ENCODE measurements at places on chromosomes 5 and 9.

GRCh38 chr9:123523001-123523400 lies 167.0 kb downstream of the CRB2 start:
- DNase-seq, result peak; percentile 88

GRCh38 chr5:50963971-50964745 lies 297.7 kb downstream of the PARP8 start:
- DNase-seq, result no peak

DNA sequence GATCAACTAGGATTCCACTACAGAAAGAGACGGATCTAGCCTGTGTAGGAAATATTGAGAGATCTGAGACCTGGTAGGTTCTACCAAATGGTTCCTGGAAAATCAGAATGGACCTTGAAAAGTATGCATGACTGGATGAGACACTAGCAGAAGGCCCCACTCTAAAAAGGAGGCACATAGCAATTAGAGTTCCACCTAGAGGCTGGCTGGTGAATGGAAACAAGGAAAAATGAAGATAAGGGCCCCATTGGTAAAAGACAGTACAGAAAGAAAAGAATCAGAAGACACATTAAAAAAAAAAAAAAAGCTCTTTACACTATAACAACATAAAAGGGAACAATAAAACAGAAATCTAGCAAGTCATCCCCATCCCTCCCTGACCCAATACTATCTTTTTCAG lies 518.5 kb downstream of the NR2F1-AS1 start:
- DNase-seq, result no peak

DNA sequence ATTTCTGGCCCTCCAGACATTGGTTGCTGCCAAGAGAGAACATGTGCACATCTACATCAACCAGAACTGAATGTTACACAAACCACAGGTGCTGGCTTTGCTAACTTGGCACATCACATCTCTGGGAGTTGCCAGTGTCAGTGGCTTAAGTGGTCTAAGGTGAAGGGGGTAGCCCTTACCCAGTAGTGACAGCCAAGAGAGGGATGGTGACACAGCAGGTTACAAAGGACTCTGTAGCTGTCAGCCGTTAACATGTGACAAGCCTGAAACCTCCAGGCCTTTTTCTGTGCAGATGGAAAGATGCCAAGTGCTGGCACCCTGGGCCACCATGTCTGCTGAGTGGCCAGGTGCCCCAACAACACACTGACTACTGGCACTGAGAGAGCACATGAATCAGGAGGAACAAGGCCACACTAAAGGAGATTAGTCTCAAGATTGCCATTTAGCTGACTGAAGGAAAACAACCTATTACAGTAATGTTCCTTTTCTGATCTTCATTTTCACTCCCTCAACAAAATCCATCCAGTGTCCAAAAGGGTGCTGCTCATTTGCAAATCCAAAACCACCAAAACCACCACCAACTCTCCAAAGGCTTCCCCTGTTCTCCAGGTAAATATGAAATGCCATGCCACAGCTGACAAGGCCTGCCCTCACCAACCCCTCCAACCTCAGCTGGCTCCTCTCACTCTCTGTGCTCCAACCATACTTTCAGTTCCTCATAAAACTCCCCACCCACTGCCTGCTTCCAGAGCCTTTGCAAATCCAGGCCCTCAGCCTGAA lies 20.2 kb downstream of the SIL1 start:
- no peak for DNase-seq

DNA sequence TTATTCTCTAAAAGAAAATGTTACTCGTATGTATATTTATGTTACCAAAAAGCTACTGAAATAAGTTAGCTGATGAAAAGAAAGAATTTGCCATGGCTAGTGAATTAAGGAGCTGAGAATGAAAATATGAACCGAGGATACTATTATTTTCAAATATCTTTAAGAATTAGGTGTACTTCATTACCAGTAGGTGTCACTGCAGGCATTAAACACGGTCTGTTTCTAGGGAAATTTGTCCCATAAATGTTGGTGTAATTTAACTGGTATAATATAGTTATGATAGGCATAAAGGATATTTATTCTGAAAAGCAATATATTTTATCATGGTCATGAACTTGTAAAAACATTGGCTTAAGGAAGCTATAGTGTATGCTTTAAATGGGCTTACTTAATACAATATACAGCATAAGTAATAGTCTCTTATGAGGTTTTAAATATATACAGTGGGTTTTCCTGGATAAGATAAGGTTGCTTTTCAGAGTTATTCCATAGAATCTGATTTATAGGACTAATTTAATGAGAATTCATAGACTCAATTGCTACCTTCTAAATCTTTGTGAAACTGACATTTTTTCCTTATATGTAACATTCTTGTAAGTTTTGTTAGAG lies 72.4 kb upstream of the MPDZ start:
- peak; percentile 51 for DNase-seq

- DNase-seq, result no peak
Measured at GRCh38 chr9:81649475-81650240, 39.7 kb downstream of the TLE1 start.

DNA sequence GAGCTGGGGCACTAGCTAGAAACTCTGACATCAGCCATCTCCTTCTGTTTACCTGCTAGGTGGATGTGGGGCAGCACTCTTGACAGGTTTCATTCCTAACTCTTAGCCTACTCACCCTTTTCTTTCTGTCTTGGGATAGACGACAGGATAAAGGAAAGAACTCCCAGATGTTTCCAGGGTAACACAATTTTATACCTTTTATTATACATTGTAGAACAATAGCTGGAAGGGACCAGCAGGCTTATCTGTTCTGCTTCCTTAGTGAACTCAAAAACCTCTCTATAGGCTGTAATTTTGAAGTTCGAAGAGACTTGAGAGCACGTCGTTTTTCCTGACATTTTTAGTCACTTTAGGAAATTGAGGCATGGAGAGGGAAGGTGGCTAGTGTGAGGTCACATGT lies 13.2 kb downstream of the SPTAN1 start:
- no peak for DNase-seq

DNA sequence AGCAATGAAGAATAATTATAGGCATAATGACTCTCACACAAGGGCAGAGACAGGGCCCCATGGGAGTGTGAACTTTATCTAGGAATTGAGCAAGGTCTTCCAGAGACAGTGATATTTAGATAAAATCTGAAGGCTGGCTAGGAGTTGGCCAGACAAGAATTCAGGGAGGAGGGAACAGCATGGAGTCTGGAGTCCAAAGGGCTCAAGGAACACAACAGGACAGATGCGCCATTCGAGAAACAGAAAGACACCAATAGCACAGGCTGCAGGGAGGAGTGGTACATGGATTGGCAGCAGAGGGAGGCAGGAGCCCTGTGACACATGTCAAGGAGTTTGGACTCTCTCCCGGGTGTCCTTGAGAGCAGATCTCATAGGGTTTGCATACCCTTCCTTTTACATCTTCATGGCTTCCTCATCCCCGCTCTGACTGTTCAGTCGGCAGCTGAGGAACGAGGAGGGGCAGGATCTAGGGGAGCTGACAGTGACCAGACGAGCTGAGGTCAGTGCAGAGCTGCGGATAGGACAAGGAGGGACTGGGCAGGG lies 64.0 kb upstream of the XPA start:
- no peak for DNase-seq

GRCh38 chr5:138054847-138055558 lies 22.1 kb upstream of the FAM13B start:
- DNase-seq, result no peak

DNA sequence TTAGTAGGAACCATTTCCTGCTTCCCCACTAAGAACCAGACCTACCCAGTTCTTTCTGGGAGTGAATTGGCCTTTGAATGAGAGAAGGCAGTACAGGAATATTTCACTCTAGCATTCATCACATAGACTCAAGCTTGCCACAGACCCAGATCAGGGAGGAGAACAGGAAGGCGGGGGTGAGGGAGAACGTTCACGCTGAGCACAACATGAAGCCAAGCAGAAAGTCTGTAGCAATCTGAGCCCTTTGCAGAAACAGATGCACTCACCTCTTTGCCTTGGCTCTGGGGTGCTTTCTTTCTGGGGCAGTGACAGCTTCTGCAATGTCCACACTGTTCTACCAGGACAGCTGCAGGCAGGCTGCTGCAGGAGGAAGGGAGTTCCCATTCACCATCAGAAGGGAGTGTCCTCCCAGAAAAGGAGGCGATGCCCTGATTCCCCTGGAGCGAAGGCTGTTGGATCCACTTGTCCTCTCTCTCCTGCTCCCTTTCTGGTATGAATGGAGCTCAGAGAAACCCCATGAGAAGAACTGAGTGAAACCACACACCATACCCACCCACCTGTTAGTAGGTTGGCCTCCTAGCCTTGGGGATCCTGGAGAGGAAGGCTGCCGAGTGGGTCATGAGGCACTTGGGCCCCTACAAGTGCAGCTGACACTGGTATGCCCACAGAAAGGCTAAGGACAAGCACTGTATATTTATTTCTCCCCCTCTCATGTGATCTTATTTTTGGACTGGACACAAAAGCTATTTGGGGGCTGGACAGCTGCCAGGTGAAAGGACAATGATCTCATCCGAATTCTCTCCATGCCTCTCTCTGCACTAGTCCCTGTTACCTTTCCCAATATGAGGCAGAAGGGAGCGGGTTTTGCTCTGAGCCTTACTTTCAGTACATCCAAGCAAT lies 11.7 kb upstream of the FGF1 start:
- peak; percentile 64 for DNase-seq

GRCh38 chr9:99592834-99593574 lies 228.7 kb upstream of the NR4A3 start:
- DNase-seq, result no peak

- no peak for DNase-seq
Measured at GRCh38 chr5:91420879-91421278, 37.8 kb upstream of the ARRDC3 start.

GRCh38 chr9:21311889-21312288 lies 6.8 kb upstream of the IFNA5 start:
- no peak for DNase-seq

DNA sequence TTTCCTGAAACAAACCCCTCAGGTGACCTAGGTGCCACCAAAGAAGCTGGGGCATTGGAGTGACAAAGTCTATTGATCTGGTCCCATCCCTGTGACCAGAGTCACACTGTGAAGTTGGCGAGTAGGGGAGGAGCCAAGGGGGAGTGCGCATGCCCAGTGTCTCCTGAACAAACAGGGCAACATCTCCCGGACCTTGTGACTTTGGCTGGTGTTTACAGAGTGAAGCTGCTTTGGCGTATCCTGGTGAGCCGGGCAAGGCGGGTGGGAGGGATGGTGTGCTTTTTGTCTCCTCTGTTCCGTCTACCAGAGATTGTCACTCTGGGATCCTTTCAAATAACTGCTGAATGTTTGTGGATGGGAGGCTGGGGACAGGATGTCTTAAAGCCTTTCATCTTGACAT lies 204.5 kb downstream of the HSPA4 start:
- no peak for DNase-seq

- DNase-seq, result no peak
Measured at GRCh38 chr5:131783874-131784273, 12.9 kb downstream of the FNIP1 start.

- DNase-seq, result no peak
Measured at GRCh38 chr9:96408409-96409280, 9.5 kb downstream of the ZNF367 start.

DNA sequence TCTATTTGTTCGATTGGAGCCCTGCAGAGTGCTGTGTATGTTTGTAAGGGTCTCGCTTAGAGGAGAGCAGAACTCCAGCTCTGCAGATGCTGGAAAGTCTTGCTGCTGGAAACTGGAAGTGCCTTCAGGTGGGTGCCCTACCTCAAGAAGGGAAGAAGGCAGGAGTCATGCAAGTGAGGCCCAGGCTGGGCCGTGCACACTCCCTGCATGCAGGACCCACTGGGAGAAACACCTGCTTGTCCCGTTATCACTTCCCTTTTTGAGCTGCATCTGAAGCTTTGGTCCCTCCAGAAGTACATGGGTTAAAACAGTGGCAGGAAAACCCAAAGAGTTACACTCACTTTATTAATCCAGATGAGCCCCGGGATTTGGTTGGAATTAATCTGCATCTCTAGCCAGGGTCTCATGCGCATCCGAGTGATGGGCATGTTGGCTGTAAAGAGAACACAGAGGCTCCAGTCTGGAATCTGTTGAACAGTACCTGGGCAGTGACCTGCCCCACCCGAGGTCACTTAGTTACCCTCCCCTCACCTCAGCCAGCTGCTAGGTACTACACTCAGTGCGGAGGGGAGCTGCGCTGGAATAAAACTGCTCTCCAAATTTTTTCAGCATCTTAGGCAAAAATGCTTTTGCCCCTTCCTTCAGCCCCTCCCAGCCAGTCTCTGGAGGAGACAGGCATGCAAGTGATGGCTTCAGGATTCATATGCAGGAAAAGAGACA lies 1.4 kb downstream of the IRF1 start:
- no peak for DNase-seq

- DNase-seq, result no peak
Measured at GRCh38 chr9:124761710-124762109, 9.4 kb downstream of the NR6A1 start.

GRCh38 chr5:98085593-98085992 lies 687.9 kb upstream of the RGMB start:
- no peak for DNase-seq

GRCh38 chr9:69494763-69495162 lies 169.7 kb downstream of the ENTREP1 start:
- no peak for DNase-seq

GRCh38 chr9:76818271-76818670 lies 54.0 kb downstream of the PCA3 start:
- peak; percentile 98 for DNase-seq

DNA sequence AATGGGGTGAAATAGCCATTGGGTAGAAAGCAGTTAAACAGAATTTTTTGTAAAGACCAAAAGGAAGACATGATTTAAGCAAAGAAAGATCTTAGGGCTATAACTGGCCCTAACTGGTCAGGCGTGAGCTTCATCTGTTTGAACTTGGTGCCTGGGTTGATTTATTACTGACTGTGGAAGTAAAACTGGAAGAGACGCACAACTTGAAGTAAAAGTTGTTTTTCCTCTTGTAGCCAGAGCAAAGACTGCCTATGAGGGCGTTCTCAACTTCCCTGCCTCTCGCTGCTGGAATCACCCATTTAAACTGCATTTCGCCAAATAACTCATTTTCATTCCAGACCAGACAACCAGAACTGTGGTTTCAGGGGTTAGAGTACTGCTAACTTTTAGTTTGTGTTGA lies 1.5 kb downstream of the THBS4 start:
- DNase-seq, result no peak

DNA sequence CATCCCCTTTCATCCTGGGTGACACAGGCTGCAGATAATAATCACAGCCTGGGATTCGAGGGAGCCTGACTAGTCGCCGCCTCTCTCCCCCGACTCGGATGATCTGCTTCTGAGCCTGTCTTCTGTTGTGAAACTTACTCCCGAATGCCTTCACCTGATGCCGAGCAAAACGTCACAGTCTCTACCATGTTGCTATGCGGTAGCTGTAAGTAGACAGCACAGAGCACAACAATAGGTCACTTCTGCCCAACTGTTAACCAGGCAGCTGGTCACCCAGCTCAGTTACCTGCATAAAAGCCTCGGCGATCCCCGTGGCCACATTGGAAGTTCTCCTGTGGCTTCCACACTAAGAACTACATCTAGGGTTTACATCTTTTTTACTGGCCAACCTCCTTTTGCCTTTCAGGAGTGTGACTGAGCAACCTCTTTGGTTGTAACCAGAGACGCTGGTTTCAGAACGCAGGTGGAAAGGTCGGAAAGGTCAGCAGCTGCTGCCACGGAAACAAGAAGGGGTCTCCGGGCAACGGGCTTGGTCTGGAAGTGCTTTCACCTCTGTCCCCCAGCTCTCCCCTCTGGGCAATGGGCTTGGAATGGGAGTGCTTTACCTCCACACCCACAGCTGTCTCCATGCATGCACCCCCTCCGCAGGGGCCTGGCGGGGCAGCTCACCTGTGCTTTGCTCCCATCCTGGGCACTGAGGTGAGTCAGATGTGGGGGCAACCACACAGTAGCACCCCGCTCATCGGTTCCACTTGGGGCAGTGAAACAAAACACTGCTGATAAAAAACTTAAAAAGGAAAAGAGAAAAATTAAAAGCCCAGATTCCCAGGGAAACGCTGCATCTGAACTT lies 7.6 kb upstream of the PPP1R26 start:
- DNase-seq, result no peak

- DNase-seq, result no peak
Measured at GRCh38 chr5:150815010-150815409, 31.3 kb upstream of the IRGM start.

All from fibroblast of skin of right quadriceps (primary cell).